ENCODE measurements at places on chromosomes 5 and 9. TPM values are rescaled to one million over a fixed set of nuclear protein-coding genes. Genes with fewer than 3 reads are reported as not detected.

ARL14EPL gene
- total RNA-seq, result not detected

TOR1B gene
- 36.4 TPM for total RNA-seq

PCDHA8 gene
- 0.15 TPM for total RNA-seq

CAMK4 gene
- total RNA-seq, result 6.4 TPM

C5 gene
- 5.1 TPM for total RNA-seq

SPATA31C1 gene
- not detected for total RNA-seq

GLDC gene
- 0.58 TPM for total RNA-seq

MYMK gene
- not detected for total RNA-seq

LCN2 gene
- total RNA-seq, result not detected

PPWD1 gene
- 59.1 TPM for total RNA-seq

SLC6A18 gene
- total RNA-seq, result not detected

GHR gene
- 3.5 TPM for total RNA-seq

SMIM33 gene
- total RNA-seq, result not detected

LRRC70 gene
- 0.50 TPM for total RNA-seq

CDHR2 gene
- under 0.01 TPM for total RNA-seq

PCDHB4 gene
- 0.17 TPM for total RNA-seq

HAVCR1 gene
- 0.17 TPM for total RNA-seq

PTCH1 gene
- 7.1 TPM for total RNA-seq

NMUR2 gene
- total RNA-seq, result not detected

SLC36A2 gene
- total RNA-seq, result not detected

PLAC8L1 gene
- not detected for total RNA-seq

OR1J2 gene
- total RNA-seq, result not detected

TAF9 gene
- 88.9 TPM for total RNA-seq

TXNDC8 gene
- not detected for total RNA-seq

DRD1 gene
- total RNA-seq, result under 0.01 TPM

ENTREP1 gene
- under 0.01 TPM for total RNA-seq

TAF1L gene
- under 0.01 TPM for total RNA-seq

PLPP7 gene
- 9.3 TPM for total RNA-seq

DDX4 gene
- total RNA-seq, result not detected

PCDHA9 gene
- total RNA-seq, result under 0.01 TPM

RLN1 gene
- total RNA-seq, result 0.29 TPM

TRIO gene
- 319 TPM for total RNA-seq

PCDHGB4 gene
- 21.5 TPM for total RNA-seq

NIM1K gene
- 9.1 TPM for total RNA-seq

HRCT1 gene
- total RNA-seq, result 0.83 TPM

SNAPC3 gene
- 46.4 TPM for total RNA-seq

SPINK7 gene
- not detected for total RNA-seq

RANBP3L gene
- total RNA-seq, result not detected

EIF4E1B gene
- not detected for total RNA-seq

IL4 gene
- not detected for total RNA-seq

PROB1 gene
- total RNA-seq, result 1.2 TPM

CEP72 gene
- total RNA-seq, result 3.6 TPM

PPP3R2 gene
- not detected for total RNA-seq

FBXL7 gene
- 7.3 TPM for total RNA-seq

NAIP gene
- total RNA-seq, result 2.5 TPM

GABRG2 gene
- not detected for total RNA-seq

CCDC152 gene
- 5.8 TPM for total RNA-seq

SREK1 gene
- 55.9 TPM for total RNA-seq

DEPDC1B gene
- 1.7 TPM for total RNA-seq

TMC1 gene
- not detected for total RNA-seq

SOX30 gene
- total RNA-seq, result under 0.01 TPM

PCA3 gene
- total RNA-seq, result not detected

CD14 gene
- 0.50 TPM for total RNA-seq

FOXD4 gene
- 0.17 TPM for total RNA-seq

NAIF1 gene
- 14.3 TPM for total RNA-seq
